ENCODE measurements at places on chromosomes 7 and 10. TPM values are rescaled to one million over a fixed set of nuclear protein-coding genes. Genes with fewer than 3 reads are reported as not detected.

MTURN gene
- 8.8 TPM for total RNA-seq

COL17A1 gene
- total RNA-seq: 1.0 TPM

ZMYND11 gene
- total RNA-seq: 37.1 TPM

FAM13C gene
- 1.9 TPM for total RNA-seq

SPDYE1 gene
- total RNA-seq: not detected

PLAU gene
- total RNA-seq: 449 TPM

ATP5MK gene
- 238 TPM for total RNA-seq

FAM241B gene
- not detected for total RNA-seq

UCN3 gene
- total RNA-seq: not detected

SCART1 gene
- total RNA-seq: 1.4 TPM

RPEL1 gene
- total RNA-seq: 0.13 TPM

PSMC2 gene
- total RNA-seq: 148 TPM

TMEM130 gene
- total RNA-seq: 1.9 TPM

NUTM2A gene
- 1.0 TPM for total RNA-seq

HOXA13 gene
- total RNA-seq: not detected

CC2D2B gene
- not detected for total RNA-seq

SRRM3 gene
- total RNA-seq: 7.1 TPM

GNGT1 gene
- total RNA-seq: not detected

NCF1 gene
- not detected for total RNA-seq

SFRP4 gene
- total RNA-seq: 0.39 TPM

TMEM178B gene
- total RNA-seq: not detected
